ENCODE measurements at places on chromosomes 7 and 10. TPM values are rescaled to one million over a fixed set of nuclear protein-coding genes. Genes with fewer than 3 reads are reported as not detected.

GRCh38 chr7:151376218-151376902 lies 33.5 kb downstream of the WDR86 start:
- no peak for DNase-seq

DNA sequence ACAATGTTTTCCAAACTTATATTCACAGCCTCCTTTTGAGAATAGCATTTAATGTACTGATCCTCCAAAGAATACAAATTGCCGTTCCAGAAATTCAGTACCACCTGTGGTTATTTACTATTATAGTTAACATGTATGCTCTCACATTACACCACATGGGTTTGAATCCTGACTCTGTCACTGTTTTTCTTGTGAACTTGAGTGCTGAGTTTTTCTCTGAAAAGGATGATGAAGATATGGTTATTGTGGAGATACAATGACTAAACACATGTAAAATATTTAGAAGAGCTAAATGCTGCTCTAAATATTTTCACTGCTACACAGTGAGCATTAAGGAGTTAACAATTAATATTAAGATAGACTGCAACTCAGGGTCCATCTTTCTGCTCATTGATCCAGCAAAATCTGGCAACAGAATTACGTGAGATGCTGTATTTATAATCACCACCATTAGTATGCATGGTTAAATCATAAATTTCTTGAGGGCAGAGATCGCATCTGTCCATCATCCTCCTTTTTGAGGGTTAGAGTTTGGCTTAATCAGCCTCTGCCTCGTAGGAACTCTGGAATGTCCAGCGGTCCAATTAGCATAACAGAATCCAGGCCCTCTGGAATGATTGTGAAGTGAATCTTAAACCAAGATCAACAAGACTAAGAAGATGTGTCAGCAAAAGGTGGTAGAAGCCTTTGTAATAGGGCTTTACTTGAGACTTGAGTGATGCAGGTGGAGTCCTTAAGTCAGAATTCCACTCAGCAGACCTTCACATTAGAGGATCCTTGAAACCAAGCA lies 152.8 kb downstream of the MACC1 start:
- no peak for DNase-seq

GRCh38 chr10:130959752-130960195 lies 351.7 kb downstream of the TCERG1L start:
- DNase-seq: no peak

- no peak for DNase-seq
Measured at GRCh38 chr7:75966190-75966961, 28.0 kb downstream of the TMEM120A start.

- DNase-seq: peak; percentile 75
Measured at GRCh38 chr10:101817337-101818118, 716 bp downstream of the OGA start.

GRCh38 chr10:24695452-24695851 lies 28.2 kb downstream of the ARHGAP21 start:
- no peak for DNase-seq

DNA sequence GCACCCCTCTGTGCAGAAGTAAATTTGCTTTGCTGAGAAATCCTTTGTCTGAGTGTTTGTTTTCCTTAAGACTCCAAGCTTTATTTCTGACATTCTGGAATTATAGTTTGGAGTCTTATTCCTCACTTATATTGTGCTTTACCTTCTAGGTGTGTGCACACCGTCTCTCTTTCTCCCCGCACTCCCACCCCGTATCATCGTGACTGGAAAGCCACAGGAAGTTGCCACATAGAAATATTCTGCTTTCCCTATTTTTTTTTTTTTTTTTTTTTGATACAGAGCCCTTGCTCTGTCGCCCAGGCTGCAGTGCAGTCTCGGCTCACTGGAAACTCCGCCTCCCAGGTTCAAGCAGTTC lies 109.5 kb downstream of the PHF14 start:
- DNase-seq: no peak

GRCh38 chr7:102967798-102968197 lies 55.0 kb downstream of the LRRC17 start:
- no peak for DNase-seq

DNA sequence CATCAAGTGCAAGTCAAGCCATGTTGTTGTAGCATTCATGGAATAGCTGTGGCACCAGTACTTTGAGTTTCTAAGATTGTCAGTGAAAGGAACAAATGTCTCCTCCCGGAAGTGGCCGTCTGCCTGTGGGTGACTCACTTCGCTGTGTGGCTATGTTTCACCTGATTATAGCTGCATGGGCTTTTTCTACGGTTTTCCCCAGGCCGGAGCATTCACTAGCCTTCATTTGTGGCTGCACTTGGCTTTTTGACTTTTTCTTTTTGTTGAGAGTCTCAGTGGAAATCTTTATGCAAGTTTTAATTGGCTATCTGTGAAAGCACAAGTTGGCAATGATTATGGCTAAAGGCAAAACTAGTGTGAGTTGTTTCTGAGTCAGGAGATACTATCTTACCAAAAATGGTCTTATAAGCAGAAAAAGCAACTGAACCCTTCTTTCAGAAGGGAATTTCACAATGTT lies 35.0 kb downstream of the SRI start:
- DNase-seq: no peak

- peak; percentile 66 for DNase-seq
Measured at GRCh38 chr10:70430493-70431445, 10.7 kb downstream of the NODAL start.

Gene SORCS1
- 9.9 TPM for polyA plus RNA-seq

DNA sequence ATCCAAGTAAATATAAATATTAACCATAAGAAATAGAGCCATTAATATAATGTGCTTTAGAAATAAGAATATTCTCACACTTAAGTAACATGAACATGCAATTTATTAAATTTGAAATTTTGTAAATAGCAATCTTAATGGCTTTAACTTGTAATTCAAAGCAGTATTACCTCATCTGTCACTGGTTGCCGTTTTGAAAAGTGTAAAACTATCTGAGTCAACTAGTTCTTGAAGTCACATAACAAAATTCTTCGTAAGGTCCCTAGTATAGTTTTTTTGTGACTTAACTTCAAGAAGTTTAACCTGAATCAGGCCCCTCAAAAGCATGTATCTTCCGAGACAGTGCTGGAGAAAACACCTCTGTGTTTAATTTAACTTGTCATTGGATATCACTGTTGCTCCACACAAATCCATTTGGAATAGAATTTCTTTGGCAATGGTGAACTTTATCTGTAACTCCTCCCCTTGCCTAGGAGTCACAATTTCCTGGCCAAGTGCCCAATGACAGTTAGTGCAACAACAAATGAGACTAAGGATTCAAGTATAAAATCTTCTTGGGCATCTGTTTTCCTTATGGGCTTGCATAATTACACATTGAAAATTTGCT lies 47.1 kb downstream of the NT5C2 start:
- no peak for DNase-seq

- peak; percentile 70 for DNase-seq
Measured at GRCh38 chr7:110522761-110523200, 568.1 kb upstream of the LRRN3 start.

GRCh38 chr7:9149499-9150082 lies 716.2 kb downstream of the NXPH1 start:
- DNase-seq: no peak

- no peak for DNase-seq
Measured at GRCh38 chr10:43863859-43864591, 215.3 kb upstream of the ZNF32 start.

Gene MARVELD1
- 46.8 TPM for polyA plus RNA-seq

- DNase-seq: no peak
Measured at GRCh38 chr10:92627845-92628480, 35.0 kb downstream of the KIF11 start.

DNA sequence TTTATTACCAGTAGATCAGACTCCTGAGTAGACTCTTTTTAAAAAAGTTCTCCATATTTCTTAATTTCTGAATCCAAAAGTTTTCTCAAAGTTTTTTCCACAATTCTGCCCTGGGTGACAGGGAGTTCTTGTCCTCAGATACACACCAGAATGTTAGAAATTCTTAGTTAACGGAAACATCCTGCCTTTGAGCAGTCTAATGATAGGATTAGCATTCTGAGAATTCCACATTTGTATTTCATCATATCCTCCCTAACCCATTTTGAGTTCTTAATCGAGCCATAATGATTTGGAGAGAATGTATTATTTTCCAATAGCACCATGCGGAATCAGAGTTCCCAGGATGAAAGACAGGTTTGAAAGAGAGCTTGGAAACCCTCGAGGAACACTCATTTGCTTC lies 28.9 kb upstream of the MRPS33 start:
- no peak for DNase-seq

DNA sequence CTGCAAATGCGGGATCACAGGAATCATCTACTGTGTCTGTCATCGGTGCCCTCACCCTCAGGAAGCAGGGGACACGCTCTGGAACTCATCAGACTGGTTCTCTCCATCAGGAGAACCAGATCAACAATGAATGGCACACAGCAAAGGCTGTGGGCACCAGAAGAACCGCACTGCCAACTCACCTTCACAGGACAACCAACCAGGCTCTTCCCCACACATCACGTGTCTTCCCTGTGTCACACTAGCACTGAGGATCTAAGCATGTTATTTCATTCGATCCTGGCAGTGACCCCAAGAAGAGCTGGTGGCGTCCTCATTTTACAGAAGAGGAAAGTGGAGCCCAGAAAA lies 106.1 kb downstream of the TNS3 start:
- no peak for DNase-seq

Gene KCP
- polyA plus RNA-seq: 34.5 TPM

- DNase-seq: no peak
Measured at GRCh38 chr7:145957160-145957890, 159.3 kb upstream of the CNTNAP2 start.

Gene UPK3B
- polyA plus RNA-seq: 3.5 TPM

GRCh38 chr10:124259139-124259825 lies 159.4 kb downstream of the OAT start:
- no peak for DNase-seq

Gene SPDYE9
- 0.41 TPM for polyA plus RNA-seq

GRCh38 chr7:45677311-45677900 lies 103.2 kb downstream of the ADCY1 start:
- DNase-seq: no peak

Gene ST7
- 26.3 TPM for polyA plus RNA-seq

Gene ABCB1
- polyA plus RNA-seq: 21.9 TPM

DNA sequence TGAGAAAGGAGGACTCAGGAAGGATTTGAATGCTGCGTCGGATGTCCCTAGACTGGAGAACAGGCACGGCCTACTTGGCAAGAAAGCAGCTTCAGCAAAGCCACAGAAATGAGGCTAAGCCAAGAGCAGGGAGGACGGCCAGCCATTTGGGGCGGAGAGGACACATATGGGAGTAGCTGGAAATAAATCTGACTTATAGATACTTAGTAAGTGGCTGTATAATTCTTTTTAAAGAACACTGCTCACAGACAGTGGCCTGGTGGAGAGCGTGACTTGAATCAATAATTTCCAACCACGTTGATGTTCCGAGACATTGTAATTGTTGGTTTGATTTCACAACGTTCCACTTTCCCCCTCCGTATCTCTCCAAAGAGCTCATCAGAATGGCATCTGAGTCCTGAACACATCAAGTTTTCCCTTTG lies 67.7 kb upstream of the JCAD start:
- no peak for DNase-seq

GRCh38 chr10:28984431-28984830 lies 304.4 kb upstream of the LYZL1 start:
- DNase-seq: no peak

DNA sequence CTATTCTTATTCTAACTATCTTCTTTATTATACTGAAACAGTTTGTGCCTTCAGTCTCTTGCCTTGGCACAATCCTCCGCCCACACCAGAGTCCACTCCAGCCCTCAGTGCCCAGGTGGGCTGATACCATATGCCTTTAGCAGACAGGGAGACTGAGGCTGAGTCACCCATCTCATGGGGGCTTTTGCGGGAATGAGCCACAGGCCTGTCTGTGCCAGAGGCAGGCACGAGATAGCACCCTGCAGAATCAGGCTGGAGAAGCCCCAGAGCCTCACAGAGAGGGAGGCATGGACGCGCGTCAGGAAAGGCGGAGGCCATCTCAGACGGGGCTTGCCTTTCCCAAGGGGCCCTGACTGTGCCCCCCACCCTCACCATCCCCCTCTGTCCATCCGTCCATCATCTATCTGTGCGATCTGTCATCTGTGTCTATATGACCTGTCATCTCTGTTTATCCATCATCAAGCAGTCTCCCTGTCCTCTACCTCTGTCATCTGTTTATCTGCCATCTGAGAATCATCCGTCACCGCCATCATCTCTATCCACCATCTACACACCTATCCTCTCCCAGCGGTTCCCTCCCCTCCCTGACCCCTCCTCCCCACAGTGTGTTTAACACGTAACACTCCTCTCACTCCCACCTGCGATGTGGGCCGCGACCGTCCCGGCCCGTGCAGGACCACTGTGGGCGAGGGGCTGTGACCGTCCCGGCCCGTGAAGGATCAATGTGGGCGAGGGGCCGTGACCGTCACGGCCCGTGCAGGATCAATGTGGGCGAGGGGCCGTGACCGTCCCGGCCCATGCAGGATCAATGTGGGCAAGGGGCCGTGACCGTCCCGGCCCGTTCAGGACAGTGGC lies 7.3 kb upstream of the ADAP1 start:
- no peak for DNase-seq

- DNase-seq: no peak
Measured at GRCh38 chr10:127386606-127387327, 162.3 kb upstream of the NPS start.

- no peak for DNase-seq
Measured at GRCh38 chr10:114626841-114627240, 31.2 kb downstream of the ABLIM1 start.

GRCh38 chr10:126394948-126395347 lies 6.7 kb upstream of the ADAM12 start:
- no peak for DNase-seq

- no peak for DNase-seq
Measured at GRCh38 chr10:101671453-101671852, 23.5 kb downstream of the FBXW4 start.

DNA sequence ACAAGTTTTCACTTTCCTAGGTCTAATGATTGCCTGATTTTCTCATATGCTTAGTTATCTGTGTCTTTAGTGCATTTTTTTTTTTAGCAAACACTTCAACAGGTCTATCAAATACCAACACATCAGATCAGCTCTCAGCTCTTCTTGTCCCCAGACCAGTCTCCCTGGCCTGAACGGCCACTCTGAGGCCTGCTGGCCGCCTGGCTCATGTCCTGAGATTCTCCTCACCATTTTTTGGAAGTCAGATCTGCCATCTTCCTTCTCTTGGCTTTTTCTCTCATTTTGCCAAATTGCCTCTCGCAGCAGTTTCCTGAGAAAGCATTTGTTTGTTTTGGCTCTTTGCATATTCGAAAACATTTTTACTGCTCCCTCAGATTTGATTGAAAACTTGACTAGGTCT lies 29.3 kb downstream of the PPP2R2D start:
- DNase-seq: no peak

DNA sequence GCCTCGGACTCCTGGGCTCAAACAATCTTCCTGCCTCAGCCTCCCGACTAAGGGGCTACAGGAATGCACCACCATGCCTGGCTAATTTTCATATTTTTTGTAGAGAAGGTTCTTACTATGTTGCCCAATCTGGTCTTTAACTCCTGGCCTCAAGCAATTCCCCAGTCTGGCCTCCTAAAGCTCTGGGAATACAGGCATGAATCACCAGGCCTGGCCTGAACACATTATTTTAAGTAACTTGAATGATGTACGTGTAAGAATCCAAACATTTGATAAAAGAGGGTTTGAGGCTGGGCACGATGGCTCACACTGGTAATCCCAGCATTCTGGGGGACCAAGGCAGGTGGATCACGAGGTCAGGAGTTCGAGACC lies 13.0 kb upstream of the BAMBI start:
- DNase-seq: no peak

GRCh38 chr10:100020142-100020885 lies 10.6 kb upstream of the DNMBP start:
- DNase-seq: no peak
